ENCODE measurements at places on chromosomes 12 and 14.
A peak's percentile ranks its signal among the peaks of the same experiment; 100 is the strongest.

DNA sequence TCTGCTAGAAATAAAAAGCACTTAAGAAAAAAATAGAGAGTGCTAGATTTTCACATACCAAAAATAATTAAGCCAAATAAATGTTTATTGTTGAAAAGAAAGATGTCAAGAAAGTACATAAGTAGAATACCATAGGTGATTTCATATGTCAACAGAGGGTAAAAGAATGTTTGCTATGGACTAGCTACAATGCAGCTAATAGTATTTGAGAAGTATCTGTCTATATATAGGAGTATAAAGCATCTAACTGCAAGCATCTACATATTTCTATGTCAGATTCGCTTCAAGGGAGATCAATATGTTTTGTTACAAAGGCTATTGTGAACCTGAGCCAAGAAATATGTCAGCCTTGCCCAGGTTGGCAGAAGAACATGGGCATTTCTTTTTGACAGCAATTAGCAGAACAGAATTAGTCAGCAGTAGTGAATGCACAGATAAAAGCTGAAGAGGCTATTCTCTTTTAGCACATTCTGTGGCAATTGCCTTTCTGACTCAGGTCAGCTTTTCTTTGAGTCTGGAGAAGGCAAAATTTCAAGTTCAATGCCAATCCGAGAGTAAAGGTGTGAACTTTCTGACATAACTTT is 140.1 kb downstream of the ALG10B start:
- DNase-seq: no peak

DNA sequence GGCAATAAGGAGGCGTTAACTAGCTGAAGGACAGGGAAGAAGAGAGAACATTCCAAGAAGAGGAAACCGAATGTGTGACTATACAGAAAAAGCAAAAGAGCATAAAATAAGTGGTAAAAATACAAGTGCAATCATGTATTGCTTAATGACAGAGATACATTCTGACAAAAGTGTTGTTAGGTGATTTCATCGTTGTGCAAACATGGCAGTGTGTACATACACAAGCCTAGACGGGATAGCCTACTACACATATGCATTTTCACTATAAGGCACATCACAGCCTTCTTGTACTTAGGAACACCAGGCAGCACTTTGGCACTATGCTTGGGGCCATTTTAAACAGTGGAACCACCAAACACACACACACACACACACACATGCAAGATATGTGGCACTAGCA is 299.3 kb downstream of the BCAT1 start:
- DNase-seq: peak; percentile 10

- no peak for DNase-seq
These were observed 21.2 kb upstream of the FOXJ2 start for GRCh38 chr12:8011331-8011730.

- no peak for DNase-seq
These were observed 1.8 kb downstream of the CKB start for GRCh38 chr14:103520657-103521437.

DNA sequence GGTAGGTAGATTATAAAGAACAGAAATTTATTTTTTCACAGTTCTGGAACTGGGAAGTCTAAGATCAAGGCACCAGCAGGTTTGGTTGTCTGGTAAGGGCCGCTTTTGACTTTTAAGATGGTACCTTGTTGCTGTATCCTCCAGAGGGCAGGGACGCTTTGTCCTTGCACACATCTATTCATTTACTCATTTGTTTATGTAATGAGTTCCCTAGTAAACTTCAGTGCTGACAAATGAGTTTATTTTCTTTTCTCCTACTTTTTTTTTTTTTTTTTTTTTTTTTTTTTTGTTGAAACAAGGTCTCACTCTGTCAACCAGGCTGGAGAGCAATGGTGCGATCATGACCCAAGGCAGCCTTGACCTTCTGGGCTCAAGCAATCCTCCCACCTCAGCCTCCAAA is 195.7 kb downstream of the FBXL14 start:
- DNase-seq: no peak

- DNase-seq: no peak
These were observed 65.4 kb downstream of the PLEKHA5 start for GRCh38 chr12:19194963-19195362.

DNA sequence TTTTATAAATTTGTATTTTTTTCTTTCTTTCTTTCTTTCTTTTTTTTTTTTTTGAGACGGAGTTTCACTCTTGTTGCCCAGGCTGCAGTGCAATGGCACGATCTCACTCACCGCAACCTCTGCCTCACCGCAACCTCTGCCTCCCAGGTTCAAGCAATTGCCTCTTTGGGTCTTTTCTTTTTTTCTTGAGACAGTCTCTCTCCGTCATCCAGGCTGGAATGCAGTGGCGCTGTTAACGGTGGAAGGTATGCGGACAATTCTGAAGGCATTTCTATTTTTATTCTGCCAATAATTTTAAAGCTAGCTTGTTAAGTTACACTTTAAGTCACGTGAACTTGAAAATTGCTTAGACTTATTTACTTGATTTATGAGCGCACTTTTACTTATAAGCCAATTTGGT is 8.8 kb upstream of the PHC1 start:
- DNase-seq: no peak

- no peak for DNase-seq
These were observed 78.8 kb downstream of the ETV6 start for GRCh38 chr12:11728154-11728755.

GRCh38 chr12:107344035-107344808 is 250.9 kb upstream of the CRY1 start:
- peak; percentile 63 for DNase-seq

DNA sequence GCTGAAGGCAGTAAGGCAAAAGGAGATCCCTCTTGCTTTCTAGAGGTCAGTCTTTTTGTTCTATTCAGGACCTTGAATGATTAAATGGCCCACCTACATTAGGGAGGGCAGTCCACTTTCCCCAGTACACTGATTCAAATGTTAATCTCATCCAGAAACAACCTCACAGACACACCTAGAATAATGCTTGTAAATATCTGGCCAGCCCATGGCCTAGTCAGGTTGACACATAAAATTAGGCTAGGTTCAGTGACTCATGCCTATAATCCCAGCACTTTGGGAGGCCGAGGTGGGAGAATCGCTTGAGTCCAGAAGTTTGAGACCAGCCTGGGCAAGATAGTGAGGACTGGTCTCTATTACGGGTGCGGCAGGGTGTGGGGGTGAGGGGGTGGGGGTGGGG is 43.5 kb downstream of the MIPOL1 start:
- no peak for DNase-seq

GRCh38 chr14:101133068-101133467 is 229.5 kb upstream of the RTL1 start:
- DNase-seq: no peak

DNA sequence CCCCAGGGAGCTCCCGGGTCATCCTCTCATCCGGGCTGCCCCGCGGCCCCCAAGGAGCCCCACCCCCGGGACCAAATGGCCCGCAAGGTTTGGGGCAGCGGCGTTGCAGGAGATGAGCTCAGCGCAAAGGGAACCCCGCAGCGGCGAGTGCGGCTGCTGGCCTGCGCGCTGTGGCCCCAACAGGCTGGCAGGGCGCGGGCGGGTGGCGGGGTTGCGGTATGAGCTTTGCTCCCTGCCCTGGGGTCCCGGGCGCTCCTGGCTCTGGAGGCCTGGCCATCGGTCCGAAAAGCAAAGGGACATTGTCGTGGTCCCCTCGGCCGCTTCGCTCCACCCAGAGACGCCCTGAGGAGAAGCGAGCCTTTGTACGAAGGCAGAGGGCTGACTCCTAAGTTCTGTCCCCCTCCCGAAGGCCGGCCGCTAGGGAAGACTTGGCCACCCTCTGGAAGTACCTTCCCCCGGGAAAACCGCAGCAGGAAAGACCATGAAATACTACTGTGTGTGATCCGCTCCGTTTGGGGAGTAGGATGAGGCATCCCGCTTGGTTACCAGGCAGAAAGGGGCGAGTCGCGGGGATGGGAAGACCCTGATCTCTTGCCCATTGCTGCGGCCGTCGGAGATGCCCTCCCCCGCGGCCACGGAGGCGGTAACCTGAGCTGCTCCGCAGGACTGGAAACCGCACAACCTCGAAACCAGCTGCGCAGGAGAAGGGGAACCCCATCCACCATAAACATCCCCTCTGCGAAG is 620 bp upstream of the NID2 start:
- no peak for DNase-seq

GRCh38 chr14:101126731-101127130 is 223.2 kb upstream of the RTL1 start:
- DNase-seq: no peak

- no peak for DNase-seq
These were observed 5.4 kb upstream of the CIPC start for GRCh38 chr14:77092676-77093075.

- no peak for DNase-seq
These were observed 1600.5 kb upstream of the SEL1L start for GRCh38 chr14:83133981-83134645.

DNA sequence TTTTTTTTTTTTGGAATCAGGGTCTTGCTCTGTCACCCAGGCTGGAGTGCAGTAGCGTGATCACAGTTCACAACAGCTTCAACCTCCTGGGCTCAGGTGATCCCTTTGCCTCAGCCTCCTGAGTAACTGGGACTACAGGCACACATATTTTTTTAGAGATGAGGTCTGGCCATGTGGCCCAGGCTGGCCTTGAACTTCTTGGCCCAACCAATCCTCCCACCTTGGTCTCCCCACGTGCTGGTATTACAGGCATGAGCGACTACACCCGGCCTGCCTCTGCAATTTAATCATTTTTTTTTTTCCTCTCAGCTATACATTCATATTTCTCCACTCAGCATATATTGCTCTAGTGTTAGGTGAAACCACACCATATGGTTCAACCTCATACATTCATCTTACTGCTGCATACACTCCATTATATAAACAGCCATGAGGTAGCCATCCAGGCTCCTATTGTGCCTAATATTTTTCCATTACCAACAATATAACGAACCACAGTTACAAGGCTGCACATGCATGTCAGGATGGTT is 7.1 kb downstream of the STX2 start:
- no peak for DNase-seq

- peak; percentile 98 for DNase-seq
These were observed at the start of gene BCL2L2 for GRCh38 chr14:23306412-23307145. Gene BCL2L2 (plus strand): TSS chr14:23306833. CDS start chr14:23307768, 935 bp downstream.

DNA sequence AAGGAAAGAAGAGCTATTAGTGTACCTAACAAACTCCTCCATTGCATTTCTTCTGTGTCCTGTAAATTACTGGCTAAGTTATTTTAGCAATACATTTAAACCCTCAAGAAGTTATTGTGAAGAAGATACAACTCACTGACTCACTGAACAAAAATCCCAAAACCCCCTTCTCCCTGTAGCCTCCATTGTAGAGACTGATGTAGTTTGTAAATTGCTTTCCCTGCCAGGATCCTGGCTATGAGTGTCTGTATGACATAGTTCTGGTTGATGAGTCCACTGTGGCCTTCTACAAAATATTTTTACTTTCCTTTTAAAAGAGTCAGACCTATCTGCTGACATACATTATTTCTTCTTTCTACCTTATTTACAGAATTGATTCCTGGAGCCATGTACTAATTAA is 155.6 kb downstream of the SLC6A15 start:
- DNase-seq: no peak

DNA sequence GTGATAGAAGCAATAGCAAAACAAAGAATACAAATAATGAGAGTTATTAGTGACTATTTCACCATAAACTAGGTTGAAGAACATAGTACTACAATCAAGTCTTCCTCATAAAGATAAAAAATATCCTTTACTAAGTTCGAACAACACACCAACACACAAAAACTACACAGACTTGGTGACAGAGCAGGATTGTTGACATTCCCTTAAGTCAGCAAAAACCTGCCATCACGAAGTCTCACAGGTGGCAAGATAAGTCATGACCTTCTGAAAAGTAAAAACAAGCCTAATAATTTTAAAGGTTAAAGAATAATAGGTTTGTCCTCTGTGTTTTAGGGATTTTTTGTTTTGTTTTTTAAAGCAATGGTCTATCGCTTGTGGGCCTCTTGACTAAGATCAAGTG is 173.0 kb downstream of the SEC23A start:
- no peak for DNase-seq

- DNase-seq: no peak
These were observed 96.7 kb downstream of the TRMT5 start for GRCh38 chr14:60884134-60884533.

Data from HepG2 (cell line).